ENCODE measurements at places on chromosomes 1 and 21.

GRCh38 chr1:198829944-198830343 is 191.1 kb downstream of the PTPRC start:
- no peak for DNase-seq

DNA sequence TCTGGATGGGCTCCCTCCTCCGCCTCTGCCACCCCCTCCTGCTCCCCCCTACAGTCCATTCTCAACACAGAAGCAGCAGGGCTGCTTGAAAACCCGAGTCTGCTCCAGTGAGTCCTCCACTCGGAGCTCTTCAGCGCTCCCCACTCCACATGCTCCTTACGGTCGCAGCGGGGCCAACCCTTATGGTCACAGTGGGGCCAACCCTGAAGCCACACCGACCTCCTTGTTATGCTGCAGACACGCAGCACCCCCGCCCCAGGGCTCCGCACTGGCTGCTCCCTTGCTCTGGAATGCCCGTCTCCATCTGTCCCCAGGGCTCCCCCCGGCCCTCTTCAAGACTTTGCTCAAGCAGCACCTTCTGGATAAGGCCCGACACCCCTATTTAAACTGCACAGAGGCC is 22.6 kb downstream of the GPR157 start:
- no peak for DNase-seq

DNA sequence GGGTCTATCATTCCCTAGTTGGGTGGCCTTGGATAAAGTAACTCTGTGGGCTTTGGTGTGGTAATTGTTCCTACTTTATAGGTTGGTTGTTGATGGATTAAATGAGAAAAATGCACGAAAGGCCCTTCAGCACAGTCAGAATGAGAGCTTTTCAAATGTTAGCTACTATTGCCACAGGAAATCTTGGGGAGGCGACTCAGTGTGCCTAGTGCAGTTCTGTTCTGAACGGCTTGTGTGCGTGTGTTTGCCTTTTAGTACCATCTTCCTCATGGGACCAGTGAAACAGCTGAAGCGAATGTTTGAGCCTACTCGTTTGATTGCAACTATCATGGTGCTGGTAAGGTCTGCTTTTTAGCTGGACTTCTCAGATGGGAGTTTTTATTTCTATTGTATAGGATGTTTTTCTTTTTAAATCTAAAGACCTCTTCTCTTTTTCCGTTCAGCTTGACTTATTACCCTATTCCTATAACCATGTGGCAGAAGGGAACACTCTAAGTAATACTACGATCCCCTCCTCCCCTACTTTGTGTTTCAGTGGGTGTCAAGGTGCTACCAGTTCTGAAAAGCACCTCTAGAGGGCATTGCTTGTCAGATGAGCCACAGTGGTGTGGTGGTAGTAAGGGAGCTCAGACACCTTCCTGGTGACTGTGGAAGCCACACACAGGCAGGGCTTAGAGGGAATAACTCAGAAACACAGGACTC is 9.2 kb downstream of the SFT2D2 start:
- peak; percentile 64 for DNase-seq

- peak; percentile 81 for DNase-seq
Observed at GRCh38 chr1:43530483-43531106, at the start of gene PTPRF. TSS of gene PTPRF (plus strand) at chr1:43530883. CDS start at chr1:43545076, 14,193 bp downstream.

DNA sequence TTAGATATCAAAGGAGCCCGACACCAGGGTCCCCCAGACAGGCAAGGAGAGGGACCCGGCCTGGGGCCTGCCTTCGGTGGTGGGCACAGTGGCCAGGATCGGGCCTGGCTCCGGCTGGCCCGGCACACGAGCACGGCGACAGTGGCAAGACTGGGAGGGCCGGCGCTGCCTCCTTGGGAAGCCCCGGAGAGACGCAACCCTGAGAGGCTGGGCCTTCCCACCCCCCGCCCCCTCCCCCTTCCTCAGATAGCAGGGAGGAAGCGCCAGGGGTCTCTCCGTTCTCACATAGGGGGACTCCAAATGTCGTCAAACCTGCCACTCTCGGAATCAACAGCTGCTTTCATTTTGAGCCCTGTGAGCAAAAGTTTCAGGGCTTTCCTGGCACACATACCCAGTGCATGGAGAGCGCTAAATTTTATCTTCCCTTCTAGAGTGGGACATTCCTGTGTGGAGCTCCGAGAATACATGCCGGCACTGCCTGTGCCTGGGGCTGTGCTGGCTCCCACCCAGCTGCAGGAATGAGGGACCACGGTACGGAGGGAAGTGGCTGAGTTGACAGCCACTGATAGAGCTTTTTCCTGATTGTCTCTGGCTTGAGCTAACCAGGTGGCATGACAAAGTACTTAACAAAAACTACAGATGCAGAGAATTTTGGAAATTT is 62.4 kb downstream of the CD247 start:
- DNase-seq, result peak; percentile 31

DNA sequence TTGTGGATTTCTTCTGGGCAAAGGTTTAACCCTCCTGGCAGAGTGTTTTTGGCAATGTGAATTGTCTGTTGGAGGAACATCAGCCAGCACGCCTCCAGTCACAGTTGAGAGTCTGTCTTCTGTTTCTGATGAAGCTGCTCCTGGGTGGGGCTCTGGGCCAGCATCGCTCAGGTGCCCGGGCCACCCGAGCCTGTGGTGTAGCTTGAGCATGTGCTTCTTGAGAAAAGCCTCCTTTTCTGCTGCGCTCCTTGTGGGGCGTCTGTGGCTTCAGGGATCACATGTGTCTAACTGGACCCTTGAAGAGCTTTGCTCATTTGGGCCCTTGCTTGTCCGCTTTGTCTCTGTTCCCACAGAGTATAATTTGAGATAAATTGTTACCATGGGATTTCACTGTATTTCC is 7.2 kb downstream of the RER1 start:
- DNase-seq, result no peak

GRCh38 chr1:114126261-114127095 is 27.2 kb downstream of the SYT6 start:
- no peak for DNase-seq

- no peak for DNase-seq
Observed at GRCh38 chr21:46414965-46415275, 43.8 kb upstream of the DIP2A start.

GRCh38 chr1:180691322-180691913 is 59.6 kb downstream of the XPR1 start:
- DNase-seq, result no peak

DNA sequence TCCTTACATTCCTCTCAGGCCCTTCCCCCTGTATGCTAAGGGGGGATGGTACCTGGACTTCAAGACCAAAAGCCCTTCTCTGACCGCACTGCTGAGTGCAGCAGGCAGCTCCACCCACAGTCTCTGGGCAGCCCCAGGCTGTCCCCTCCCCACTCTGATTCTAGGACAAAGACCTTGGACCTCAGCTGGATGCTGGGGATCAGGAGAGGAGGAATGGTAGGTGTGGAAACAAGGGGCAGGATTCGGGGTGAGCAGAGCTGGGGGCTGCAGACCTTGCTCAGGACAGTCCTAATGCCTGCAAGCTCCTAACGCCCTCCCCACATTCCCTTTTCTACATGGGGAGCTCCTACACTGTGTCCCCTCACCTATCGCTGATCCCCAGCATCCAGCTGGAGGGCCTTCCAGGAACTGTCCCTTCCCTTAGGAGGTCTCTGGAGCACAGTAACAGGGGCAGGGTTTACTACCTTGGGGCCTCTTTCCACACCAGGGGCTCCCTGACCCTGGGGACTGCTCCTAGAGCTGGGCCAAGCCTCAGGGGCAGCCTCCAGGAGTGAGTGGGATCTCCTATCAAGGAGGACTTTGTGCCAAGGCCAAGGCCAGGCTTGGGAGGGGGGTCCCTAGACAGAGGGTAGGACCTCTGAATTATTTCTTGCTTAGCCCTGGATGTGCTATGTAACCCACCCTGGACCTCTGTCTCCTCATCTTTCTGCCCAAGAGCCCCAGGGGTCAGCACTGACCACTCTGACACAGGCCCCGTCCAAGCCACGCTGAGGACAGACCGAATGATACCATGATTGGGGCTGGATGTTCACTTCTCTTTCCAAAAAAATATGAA is 5.6 kb downstream of the CLDN19 start:
- DNase-seq, result no peak

DNA sequence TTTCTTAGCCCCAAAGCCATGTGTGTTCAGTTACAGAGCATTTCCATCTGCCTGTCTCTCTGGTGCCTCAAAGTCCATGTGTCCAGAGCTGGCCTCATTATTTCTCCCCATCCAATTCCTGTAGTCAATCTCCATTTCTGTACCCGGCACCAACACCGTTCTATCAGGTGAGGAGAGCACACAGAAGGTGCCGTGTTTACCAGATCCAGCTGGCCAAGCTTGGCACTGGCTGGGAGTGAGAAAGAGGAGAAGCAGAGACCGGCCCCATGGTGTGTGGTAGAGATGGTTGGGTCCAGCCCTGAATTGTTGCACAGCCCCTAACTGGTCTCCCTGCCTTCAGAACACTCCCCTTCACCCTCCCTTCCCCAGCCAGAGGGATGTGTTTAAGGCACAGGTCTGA is 7.5 kb upstream of the SSBP3 start:
- no peak for DNase-seq

DNA sequence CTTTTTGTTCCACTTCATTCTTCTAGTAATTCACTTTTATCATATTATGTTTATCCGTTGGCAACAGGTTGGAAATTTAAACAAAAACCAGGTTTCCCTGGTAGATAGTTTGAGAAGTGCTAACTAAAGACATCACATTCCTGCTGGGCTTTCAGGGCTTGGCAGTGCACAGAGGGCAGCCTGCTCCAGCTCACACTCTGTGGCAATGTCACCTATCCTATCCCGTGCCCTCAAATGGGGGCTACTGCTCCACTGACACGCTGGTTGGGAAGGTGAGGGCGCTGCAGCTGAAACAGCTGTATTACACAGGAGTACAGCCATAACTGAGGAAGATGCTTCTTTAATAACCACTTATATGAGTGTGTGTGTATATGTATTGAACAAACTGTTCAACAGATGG is 49.7 kb downstream of the RCAN1 start:
- DNase-seq, result no peak

- DNase-seq, result no peak
Observed at GRCh38 chr1:110648417-110648816, 26.3 kb downstream of the KCNA3 start.

DNA sequence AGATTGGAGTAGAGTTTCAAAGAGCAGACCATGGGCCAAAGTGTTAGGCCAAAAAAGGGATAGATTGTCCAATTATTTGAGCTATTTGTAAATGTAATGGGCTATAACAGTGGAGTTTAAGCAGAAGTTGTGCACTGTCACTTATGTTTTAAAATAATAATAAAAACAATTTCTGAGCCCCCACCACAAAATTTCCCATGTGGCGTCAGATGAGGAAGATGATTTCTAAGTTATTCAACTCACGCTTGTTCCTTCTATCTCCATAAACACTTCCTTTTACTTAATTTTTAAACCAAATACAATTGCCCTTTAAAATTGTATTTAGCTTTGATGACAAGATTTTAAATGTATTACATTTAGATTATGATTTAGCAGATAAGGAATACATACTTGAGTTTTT is 330.0 kb downstream of the PTPRC start:
- DNase-seq, result no peak

DNA sequence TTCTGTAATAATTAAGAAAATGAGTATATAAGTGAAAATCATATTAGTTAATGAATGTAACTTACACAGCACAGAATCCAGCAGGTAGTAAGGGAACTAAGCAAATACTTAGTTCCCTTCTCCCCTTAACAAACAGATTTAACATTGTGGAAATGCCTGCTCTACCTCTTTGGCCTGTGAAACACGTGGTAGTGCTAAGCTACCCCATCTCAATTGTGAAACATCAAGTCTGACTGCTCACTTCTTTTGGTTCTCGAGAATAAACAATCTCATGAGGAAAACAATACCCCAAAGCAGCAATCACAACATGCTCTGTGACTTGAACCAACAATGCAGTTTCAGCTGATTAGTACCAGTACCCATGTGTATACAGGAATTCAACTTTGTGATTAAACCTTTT is 4.7 kb downstream of the MYSM1 start:
- no peak for DNase-seq

DNA sequence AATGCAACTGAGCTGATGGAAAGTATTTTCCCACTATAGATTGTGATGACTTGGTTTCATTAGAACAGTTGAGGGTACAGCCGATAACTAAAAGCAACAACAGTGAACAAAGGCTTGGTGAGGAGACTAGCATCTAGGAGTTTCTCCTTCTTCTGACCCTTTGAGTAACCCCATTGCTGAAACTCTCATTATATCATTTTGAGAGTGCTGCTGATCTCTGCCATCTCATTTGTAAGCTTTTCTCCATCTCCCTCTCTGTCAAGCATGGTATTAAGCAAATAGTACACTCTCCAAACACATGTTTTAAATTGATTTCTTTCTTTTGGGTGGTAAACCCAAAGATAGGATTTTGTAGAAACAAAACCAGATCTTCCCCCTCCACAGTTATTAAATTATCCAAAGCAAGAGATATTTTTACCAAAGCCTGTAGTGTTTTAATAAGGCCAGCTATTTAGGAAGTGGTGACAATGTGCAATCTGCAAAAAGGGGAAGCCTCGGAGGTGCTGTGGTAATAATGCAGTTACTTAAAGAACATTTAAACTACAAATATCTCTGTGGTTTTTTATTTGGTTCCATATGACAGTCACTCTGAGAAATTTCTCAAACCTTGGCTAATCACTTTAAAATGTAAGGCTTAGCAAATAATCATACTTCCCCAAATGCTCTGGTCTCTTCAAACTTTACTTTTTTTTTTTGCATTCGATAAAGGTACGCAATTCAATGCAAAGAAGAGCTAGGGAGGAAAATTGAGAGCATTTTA is 287.5 kb downstream of the HLX start:
- no peak for DNase-seq

- DNase-seq, result peak; percentile 32
Observed at GRCh38 chr1:235253219-235253962, 74.6 kb downstream of the ARID4B start.

- DNase-seq, result peak; percentile 24
Observed at GRCh38 chr1:35646043-35646442, 4.7 kb upstream of the PSMB2 start.

GRCh38 chr1:198153804-198154203 is 3.0 kb upstream of the NEK7 start:
- no peak for DNase-seq

GRCh38 chr1:208837242-208837641 is 593.1 kb upstream of the PLXNA2 start:
- DNase-seq, result no peak

DNA sequence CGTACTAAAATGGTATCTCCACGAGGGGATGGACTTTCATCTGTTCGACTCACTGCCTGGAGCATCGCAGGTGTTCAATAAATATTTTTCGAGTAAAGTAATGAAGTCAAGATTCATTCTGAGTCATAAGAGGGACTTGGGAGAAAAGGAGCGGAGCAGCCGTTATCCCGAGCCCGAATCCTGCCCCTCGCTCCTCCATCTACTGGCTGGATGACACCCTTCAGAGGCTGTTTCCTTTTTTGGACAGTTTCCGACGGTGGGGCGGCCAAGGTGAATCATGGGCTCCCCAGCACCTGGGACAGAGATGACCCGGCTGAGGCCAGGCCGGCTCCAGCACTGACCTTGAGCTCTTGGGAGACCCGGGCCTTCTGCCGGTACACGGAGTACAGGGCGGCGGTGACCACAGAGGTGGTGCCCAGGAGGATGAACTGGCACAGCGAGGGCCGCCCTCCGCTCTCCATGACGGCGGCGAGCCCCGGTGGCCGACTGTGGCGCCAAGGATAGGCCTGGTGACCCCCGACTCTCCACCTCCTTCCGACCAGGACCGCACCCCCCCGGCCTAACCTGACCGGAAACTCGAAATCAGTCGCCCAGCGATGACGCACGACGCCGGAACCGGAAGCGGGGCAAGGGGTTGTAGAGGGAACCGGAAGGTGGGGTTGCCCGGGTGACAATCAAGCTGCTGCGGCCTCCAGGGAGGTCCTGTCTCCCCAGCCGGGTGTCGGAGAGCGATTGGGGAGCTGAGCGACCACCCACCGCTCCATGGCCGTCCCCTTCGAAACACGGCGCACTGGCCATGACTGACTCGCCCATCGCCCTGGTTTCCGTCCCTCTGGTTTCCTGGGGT is at the start of gene MUL1:
Gene MUL1 (minus strand): TSS at position 588 of the 847 bp plus-strand sequence. CDS start 127 bp downstream, at position 461.
- peak; percentile 96 for DNase-seq
